ENCODE measurements at places on chromosomes 3 and 15.

DNA sequence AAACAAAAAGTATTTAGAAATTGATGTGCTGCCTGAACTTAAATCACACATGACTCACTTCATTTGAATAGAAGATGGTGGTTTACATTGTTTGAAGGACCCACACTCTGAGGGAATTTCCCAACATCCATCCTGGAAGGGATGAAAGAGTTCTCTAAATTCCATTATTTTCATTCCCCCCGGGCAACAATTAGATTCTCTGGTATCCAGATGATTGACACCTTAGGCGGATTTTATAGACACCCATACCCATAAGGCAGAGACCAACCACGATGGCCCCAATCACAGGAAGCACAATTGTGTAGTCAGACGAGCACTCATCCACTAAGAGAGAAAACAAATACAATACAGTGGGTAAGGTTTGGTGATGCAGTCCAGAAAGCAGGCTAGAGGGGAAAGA lies 24.6 kb upstream of the MCCC1 start:
- DNase-seq = no peak

GRCh38 chr3:110620118-110620517 lies 451.5 kb upstream of the NECTIN3 start:
- DNase-seq = no peak

GRCh38 chr3:110494093-110494490 lies 577.5 kb upstream of the NECTIN3 start:
- DNase-seq = no peak

DNA sequence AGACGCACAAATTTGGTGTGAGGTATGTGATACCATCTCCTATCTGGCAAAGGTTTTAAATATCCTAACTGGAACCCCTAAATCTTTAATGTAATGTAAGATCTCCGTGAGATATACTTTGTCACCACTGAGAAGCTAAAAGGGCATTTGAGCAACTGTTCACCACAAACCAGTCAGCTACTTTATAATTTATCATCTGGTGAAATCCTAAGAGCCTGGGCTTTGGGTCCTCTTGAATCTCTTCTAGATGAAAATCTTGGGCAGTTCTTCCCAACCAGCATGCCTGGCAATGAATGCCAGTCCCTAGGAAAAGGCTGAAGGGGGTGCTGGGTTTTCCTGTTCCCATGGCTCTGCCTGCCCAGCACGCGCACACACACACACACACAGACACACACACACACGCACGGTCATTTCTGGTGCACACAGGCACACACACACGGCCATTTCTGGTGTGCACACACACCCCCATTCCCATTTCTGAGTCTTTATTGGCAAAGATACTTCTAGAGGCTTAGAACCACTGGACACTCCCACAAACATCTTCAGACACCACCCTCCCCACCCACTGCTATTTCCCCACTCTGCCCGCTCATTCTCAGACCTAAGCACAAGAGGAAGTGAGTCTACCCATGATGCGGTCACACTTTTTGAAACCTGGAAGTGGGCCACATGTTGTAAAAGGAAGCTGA lies 72.6 kb downstream of the MYO1E start:
- peak; percentile 62 for DNase-seq

DNA sequence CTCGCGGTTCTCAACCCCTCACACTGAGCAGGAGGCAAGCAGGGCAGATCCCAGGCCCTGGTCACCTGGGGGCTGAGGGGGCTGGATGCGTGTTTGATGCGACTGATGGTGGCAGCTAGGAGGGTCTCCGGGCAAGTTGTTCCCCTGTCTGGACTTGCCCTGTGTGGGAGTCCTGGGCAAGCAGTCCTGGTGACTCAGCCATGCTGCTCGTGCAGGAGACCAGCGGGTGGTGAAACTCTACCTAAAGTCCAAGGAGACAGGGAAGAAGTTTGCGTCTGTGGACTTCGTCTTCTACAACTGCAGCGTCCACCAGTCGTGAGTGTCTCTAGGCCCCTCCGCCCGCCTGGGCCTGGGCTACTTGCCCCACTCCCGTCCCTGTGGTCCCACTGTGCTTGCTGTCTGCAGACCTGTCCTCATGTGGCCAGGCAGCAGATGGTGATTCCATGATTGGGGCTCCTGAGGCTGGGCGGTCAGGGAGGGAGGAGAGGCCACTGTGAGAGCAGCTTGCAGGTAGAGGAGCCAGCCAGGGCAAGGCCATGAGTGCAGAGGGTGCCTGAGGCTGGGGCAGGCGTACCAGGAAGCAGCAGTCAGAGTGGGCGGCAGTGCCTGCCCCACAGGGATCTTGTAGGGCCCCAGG lies 23.1 kb downstream of the PLXNA1 start:
- no peak for DNase-seq

- DNase-seq = no peak
Observed at GRCh38 chr15:58224068-58224467, 85.9 kb downstream of the AQP9 start.

DNA sequence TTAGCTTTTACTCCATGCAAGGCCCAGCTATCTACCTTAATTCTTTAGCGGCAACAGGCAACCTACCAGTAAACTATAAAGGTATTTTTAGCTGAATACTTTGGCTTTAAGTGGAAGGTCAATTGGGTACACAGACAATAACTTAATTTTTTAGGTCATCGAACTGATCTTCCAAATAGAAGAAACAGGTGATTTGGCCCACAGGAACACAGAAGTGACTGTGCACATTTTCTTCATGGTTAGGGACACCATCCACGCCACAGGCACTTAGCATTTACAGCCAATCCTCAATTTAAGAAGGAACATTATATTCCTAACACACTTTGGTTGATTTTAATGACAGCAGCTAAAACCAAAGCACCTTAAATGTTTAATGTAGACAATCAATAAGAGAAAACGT lies 1.9 kb downstream of the ARPP19 start:
- DNase-seq = no peak

- DNase-seq = no peak
Observed at GRCh38 chr15:60616628-60617027, 137.7 kb upstream of the ICE2 start.

DNA sequence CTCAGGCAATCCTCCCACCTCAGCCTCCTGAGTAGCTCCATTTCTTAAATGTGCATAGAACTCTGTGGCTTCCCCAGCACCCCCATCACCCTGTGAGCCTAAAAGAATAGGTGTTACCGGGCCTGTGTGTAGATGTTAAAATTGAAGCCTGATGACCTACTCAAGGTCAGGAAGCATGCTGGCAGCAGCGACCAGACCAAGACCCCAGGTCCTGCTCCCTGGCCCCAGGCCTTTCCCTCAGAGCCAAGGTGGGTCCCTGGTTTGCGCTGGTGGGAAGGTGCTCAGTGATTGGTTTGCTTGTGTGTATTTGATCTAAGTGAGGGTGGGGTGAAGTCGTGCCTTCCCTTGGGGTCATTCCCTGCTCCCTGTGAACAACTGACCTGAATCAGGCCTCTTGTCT lies 18.4 kb upstream of the CRABP1 start:
- no peak for DNase-seq

- no peak for DNase-seq
Observed at GRCh38 chr3:156433138-156433537, 121.8 kb downstream of the SSR3 start.
